ENCODE measurements at places on chromosomes 6 and 20.

DNA sequence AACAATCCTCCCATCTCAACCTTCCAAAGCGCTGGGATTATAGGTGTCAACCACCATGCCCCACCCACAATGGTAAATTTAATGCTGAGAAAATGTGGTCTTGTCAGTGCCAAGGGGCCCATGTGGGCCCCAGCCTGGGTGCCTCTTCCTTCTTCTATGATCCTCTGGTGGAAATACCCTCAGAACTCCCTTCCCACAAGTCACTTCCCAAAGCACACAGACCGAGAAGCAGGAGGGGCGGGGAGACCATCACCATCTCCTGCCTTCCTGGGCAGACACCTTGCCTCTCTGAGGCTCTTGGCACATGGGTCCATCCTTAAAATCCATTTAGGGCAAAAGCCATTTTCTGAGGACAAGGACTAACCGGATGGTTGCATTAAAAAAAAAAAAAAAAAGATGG lies 59.0 kb downstream of the NOL4L start:
- peak; percentile 84 for DNase-seq

GRCh38 chr6:139944131-139944530 lies 569.7 kb upstream of the CITED2 start:
- no peak for DNase-seq

- DNase-seq: no peak
Measured at GRCh38 chr20:33415948-33416347, 14.6 kb upstream of the CDK5RAP1 start.

DNA sequence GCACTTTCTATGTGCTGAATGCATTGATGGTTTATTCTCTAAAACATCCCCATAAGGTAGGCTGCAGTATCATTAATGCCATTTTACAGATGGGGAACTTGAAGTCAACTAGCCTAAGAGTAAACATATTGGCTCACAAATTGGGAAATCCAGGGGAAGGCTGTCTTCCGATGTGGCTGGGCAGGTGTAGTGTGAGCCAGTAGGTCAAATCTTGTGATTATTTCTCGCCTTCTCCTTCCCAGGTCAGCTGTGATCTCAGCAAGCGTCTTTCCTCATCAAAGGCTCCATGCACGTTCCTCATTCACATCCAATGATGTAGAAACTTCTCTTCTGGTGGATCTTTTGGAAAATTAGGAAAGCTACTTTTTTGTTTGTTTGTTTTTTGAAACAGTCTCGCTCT lies 94.1 kb upstream of the SHLD1 start:
- DNase-seq: peak; percentile 56

DNA sequence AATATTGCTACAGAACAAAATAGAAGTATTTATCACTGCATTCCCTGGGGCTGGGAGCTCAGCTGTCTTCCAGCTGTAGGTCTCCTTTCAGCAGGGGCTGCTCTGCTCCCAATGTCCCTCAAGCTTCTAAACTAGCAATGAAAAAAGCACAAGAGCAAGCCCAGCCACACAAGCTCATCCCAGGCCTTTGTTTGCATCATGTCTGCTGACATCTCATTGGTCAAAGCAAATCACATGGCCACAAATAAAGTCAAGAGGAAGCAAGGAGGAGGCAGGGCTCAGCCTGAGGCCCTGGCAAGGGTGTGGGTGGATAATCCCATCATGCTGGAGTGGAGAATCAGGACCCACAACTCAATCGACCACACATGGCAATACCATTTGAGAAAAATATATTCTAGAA lies 2.2 kb upstream of the BFSP1 start:
- DNase-seq: peak; percentile 64

DNA sequence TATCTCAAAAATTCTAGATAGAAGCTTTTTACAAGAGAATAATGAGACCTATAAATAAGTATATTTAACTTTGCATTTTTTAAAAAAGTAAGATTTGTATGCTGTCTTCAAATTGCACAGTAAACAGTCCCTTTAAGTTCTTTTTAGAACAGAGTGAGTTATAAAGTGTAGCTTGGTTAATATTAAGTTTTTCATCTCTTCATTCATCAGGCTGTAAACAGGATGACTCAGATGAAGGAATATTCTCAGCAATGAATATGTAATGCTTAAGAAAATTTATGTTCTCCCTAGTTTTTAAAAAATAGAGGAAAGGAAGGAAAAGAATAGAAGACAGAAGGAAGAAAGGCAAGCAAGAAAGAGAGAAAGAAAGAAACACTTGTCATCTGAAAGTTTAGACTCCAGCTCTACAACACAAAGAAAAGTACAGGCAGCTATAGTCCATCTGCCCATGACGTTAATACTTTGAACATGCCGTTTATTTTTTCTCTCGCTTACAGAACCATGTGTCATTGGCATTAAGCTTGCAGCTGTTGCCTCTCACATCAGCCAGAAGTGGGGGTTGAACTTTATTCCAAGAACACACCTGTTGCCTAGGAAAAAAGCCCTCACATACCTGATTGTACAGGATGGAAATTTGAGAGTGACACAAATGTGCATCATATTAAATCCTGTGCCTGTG lies 36.1 kb downstream of the CAP2 start:
- DNase-seq: no peak

Data from inflammatory macrophage treated with lipopolysaccharide for 4 hours (primary cell).